DMS79 treated with DMSO at 0.1 percent for 48 hours (cell line): ENCODE measurements at places on chromosomes 13 and 19.
A peak's percentile ranks its signal among the peaks of the same experiment; 100 is the strongest.

DNA sequence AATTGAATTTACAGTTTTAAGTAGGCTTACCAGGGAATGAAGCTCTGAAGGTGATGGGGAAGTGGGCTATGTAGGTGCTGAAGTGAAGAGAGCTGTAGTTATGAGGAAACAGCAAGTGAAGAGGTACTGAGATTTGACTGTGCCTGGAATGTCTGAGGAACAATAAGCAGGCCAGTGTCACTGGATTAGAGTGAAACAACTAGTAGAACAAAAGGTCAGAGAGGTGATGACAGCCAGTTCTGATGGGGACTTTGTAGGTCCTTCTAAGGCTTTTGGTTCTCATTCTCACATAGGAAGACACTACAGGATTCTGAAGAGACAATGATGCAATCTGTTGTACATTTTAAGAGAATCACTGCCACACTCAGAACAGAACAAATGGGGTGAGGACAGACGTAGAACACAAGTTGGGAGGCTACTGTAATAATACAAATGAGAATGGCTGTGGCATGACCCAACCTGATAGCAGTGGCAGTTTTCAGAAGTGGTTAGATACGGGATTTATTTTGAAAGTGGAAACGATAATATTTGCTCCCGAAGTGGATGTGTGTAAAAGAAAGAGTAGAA lies 130.8 kb downstream of the MYCBP2 start:
- no peak for DNase-seq

- DNase-seq: no peak
Observed at GRCh38 chr13:35598790-35599369, 122.4 kb upstream of the MAB21L1 start.

- no peak for DNase-seq
Observed at GRCh38 chr13:46378411-46378810, 8.6 kb downstream of the RUBCNL start.

DNA sequence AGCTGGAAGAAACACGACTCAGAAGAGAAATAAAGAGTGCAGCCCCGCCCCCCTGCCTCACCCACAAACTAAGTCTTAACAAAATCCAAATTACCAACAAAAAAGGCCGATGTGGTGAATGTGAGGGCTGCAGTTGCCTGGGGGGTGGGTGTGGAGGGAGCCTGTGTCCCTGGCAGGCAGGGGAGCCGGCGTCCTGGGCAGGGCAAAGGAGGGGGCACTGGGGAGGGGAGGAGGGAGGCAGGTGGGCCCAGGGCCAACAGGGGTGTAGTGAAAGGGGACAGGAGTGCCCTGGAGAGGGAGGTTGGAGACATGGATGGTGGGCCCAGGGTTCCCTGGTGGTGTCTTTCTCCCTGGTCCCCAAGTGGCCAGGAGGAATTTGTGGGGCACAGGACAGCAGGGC lies 4.0 kb downstream of the IRGC start:
- no peak for DNase-seq

DNA sequence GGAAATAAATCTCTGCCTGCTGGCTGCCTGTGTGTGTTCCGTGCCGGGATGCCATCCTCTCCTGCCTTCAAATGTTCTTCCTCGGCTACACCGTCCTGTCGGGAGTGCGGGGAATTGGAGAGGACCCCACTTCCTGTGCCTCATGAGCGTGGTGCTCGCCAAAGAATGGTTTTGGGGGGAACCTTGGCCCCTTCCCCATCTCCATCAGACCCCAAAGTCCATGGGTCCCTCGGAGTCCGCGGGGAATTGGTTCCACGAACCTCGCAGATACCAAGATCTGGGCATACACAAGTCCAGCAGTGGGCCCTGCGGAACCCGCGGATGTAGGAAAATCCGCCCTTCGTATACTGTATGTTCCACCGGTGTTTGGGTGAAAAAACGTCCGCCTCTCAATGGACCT lies 2.3 kb upstream of the ZNF865 start:
- DNase-seq: no peak

DNA sequence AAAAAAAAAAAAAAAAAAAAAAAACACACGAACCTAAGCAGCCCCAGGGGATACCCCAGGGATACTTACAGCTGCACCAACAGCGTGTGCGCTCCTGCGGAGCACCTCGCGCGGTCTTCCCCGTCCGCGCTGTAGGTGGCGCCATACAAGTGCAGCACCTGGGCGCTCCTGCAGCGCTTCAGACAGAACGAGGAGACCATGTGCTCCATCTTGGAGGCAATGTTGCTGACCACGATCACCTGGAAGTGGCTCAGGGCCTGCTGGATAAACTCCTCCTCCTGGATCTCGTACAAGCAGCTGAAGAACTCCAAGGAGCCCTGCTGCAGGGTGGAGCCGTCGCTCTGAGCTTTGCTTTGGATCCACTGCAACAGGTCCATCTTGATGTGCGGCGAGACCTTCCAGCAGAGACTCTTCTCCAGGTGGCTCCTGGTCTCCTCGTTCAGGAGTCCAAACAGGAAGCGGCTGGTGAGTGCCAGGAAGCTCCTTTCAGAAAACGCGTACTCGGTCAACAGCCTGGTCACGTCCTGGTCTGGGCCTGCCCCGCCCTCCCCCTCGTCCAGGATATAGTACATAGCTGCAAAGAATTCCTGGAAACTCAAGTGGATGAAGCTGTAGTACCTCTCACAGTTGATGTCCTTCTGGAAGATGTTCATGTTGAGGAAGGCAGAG lies 14.5 kb downstream of the NLRP12 start:
- no peak for DNase-seq

- no peak for DNase-seq
Observed at GRCh38 chr19:7247155-7247554, 47.1 kb downstream of the INSR start.

GRCh38 chr19:2022289-2022688 lies 6.8 kb upstream of the BTBD2 start:
- no peak for DNase-seq

DNA sequence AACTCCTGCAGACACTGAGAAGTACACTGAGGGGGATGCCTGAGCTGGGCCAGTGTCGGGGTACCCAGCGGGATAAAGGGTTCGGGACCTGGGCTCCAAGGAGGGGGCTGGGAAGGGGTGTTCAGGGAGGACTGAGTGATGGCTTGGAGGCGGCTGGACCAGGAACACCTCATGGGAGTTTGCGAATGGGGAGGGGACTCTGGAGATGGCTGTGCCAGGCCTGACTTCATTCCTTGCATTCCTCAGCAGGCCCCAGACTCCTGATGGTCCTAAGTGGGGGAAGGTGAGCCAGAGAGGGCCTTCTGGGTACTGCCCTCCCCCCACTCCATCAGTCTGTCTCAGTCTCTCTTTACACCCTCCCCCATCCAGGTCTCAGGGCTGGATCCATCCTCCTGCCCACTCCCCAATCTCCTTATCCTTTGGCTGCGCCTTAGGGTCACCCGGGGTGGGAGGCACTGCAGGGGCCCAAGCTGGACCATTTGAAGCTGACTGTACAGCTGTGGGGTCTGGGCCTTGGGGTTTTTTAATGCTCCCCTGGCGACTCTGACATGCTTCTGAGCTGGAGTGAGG lies 13.8 kb downstream of the PAK4 start:
- DNase-seq: no peak

DNA sequence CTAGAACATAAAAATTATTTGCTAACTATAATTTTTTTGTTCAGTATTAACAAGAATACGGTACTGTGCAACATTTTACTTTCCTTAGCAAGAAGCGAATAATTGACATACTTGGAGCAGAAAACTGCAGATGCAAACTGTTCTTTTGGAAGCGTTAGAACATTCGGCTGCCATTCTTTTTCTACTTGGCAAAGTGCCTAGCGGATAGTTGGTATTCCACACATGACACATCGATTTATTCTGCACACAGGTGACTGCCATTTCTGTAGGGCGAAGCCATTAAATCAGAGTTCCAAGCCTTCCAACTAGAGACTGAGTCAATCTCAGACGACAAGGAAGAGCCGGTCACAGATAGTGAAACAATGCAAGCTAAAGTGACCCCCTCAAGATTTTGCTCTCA lies 117.4 kb downstream of the TRPC4 start:
- DNase-seq: no peak

DNA sequence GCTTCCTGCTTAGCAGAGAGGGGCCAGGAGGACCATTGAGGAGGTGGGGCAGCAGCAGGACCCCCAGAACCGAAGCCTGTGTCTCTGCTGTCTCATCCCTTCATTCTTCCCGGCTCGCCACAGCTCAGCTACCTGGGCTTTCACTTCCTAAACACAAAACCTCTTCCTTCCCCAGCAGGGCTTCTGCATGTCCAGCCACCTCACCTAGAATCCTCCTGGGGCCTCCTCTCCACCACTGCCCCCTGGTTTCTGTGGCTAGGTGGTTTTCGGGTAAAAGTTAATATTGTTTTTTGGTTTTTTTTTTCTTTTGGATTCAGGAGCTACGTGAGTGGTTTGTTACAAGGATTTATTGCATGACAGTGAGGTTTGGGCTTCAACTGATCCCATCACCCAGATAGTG lies 61.8 kb upstream of the PABPC3 start:
- no peak for DNase-seq

GRCh38 chr13:109297628-109298027 lies 488.8 kb downstream of the IRS2 start:
- no peak for DNase-seq

DNA sequence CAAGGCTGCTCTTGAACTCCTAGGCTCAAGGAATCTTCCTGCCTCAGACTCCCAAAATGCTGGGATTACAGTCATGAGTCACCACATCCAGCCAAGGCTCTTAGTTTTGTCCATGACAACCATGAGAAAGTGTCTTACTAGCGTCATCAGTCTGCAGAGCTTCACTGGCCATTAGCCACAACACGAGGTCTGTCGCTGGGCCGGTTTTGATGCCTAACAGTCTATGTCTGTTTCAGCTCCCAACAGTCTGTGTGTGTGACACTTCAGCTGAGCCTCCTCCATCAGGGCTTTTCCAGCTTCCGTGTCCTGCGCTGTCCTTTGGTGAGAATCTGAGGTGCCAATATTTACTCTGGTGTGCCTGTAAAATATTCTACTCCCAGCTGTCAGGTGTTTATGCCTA lies 47.6 kb downstream of the CEP89 start:
- no peak for DNase-seq

DNA sequence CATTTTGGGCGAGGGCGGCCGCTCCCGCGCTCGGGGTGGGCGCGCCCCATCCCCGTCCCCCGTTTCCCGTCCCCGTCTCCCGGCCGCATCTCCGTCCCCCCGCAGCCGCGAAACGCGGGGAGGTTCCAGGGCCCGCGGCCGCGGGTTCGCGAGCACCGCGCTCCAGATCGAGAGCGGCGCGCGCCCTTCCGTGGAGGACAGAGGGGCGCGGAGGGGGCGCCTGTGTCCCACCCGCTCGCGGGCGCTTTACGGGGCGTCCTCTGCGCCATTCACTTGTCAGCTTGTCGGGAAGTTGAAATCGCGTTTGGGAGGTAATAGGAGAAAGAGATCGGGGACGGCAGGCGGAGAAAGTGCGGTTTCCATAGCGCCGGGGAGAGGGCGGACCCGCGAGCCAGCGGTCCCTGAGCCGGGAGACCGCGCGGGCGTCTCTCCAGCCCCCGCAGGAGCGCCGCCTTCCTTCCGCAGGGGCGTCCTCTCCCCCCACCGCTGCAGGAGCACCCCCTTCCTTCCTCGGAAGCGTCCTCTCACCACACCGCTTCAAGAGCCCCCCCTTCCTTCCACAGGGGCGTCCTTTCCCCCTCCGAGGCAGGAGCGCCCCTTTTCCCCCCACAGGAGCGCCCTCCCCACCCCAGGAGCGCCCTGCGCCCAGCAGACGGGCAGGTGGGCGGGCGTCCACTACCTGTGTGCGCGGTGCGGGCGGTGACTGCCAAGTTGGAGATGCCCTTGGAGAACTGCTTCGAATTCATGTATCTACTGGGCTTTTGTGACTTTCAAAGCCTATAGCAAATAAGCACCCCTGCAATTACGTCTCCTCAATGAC lies 962 bp upstream of the IRS2 start:
- DNase-seq: peak; percentile 73

DNA sequence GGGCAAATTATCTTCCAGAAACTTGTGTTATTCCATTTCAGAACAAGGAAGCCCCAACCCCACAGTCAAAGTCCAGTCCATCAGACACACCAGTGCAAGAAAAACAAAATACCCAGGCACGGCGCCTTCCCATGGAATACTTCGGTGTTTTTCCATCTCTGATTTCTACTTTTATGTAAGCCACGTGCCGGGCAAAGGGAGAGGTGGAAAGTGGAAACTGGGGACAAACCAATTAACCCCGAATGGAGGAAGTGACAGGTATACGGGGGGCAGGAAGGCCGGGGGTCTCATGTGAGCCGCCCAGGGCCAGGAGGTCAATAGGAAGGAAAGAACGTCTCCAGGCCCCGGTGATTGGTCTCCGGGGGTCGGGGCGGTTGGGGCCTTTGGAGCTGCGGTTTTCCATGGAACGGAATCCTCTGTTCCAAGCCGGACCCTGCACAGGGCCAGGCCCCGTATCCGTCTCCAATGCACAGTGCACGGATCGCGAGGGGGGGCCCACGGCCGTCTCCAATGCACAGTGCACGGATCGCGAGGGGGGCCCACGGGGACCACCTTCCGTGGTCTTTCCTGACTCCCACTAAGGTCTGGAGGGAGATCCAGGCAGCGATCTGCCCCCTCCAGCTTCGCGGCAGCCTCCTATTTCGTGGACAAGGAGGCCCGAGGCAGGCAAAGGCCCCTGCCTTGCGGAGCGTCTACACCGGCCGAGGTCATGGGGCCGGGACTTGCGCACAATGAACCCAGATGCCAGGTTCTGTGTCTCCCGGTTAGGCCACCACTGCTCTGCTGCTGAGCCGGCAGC lies 79.7 kb downstream of the GADD45B start:
- no peak for DNase-seq

GRCh38 chr19:34365463-34366401 lies 736 bp downstream of the GPI start:
- DNase-seq: no peak

DNA sequence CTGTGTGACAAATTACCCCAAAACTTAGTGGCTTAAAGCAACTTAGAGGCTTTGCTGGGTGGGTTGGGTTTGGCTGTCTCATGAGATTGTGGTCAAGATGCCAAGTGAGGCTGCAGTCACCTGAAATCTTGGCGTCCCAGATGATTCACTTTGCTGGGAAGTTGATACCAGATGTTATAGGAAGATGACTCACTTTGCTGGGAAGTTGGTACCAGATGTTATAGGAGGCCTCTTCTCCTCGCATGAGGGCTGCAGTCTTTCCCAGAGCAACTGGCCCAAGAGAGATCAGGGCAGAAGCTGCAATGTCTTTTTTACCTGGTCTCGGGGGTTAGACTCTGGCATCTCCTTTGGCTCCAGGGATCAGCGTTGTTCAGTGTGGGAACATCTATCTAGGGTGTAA lies 16.8 kb downstream of the TEX29 start:
- no peak for DNase-seq
